ENCODE measurements at places on chromosomes 1 and 21.

GRCh38 chr1:26378088-26378878 lies 5.7 kb upstream of the ZNF683 start:
- no peak for DNase-seq

GRCh38 chr1:17596651-17597509 lies 57.4 kb downstream of the ARHGEF10L start:
- DNase-seq = no peak

GRCh38 chr1:243251539-243251938 lies 3.5 kb downstream of the CEP170 start:
- DNase-seq = no peak

- DNase-seq = peak; percentile 67
These were observed at the start of the genes NIT1 and PFDN2 for GRCh38 chr1:161117759-161118581. NIT1 (plus strand) TSS chr1:161118105; CDS start chr1:161118177, 72 bp downstream. PFDN2 (minus strand) TSS chr1:161118037; CDS start chr1:161118026, 11 bp downstream.

GRCh38 chr1:24154215-24154614 lies 11.3 kb upstream of the IL22RA1 start:
- DNase-seq = peak; percentile 77

- DNase-seq = no peak
These were observed 36.2 kb upstream of the MRPS6 start for GRCh38 chr21:34037009-34037795.
